Dorsolateral prefrontal cortex (tissue), 122 donors: ENCODE measurements at places on chromosomes 13 and 19.

DNA sequence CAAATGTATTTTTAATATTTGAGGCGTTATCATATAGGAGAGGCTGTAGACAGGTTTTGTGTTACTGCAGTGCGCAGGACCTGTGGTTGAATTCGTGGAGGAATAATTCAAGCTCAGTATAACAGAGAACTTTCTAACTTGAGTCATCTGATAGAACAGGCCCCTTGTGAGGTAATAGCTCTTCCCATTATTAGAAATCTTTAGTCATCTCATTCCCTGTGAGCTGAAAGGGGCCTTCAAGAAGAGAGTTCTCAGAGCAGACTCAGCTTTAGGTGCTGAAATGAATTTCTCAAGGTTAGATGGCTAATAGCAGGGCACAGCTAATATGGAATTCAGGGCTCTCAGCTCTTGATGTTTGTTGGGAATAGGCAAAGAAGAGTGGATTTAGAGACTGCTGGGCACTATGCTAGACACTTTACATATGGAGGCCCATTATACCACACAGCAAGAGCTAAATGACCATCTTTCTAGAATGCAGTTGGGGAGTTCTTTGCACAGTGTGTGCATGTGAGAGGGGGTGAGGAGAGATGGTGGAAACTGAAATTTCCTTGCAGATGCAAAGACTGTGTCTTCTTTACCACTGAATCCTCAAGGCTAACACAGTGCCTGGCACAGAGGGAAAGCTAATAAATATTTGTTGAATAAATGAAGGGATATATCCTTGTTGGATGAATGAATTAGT, 89.5 kb downstream of the DGKH start:
- no peak for DNase-seq

DNA sequence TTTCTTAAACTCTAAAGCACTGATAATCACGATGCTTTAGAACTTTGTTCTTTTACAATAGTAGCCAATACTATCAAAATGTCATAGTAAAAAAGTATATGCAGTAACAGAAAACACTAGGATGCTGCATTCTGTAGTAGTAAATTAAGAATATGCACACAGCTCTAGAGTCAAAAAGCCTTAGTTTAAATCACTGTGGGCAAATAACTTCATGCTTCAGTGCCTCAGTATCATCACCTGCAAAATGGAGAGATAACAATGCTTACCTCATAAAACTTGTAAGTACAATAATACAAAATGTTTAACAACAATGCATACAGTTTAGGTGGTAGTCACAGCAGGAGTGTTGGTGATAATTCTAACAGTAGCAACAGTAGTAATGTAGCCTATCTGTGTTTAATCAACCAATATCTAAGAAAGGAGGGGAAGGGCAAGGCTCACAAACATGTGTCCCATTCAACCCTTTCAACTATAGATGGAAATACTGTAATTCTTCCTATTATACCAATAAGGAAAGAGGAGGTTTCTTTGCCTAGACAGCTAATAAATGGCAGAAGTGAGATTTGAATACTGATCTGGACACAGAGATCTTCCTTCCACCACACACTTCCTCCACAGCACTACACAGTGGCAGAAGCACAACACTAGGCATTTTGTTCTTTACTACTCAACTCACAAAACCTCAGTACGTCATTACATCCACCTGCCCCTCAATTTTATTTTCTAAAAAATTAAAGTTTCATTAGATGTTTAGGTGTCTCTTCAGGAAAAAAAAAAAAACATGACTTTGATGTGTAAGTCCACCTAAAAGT, 4.6 kb downstream of the RBM26 start:
- DNase-seq, result no peak

DNA sequence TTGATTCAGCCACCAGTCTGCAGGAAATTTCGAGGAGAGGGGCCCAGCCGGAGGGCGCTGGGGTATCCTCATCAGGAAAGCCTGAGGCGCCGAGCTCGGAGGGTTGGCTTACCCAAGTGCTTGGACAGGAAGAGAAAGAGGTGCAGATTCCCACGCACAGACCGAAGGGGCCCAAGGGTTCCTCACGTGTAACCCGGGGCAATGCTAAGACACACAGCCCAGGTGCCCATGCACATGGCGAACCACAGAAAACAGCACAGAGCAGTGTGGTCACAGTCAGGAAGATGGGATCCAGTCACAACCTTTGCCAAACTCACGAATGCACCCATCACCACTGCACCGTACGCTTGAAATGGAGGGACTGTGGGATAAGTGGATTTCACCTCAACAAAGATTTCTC, 30.9 kb downstream of the GRTP1 start:
- no peak for DNase-seq

DNA sequence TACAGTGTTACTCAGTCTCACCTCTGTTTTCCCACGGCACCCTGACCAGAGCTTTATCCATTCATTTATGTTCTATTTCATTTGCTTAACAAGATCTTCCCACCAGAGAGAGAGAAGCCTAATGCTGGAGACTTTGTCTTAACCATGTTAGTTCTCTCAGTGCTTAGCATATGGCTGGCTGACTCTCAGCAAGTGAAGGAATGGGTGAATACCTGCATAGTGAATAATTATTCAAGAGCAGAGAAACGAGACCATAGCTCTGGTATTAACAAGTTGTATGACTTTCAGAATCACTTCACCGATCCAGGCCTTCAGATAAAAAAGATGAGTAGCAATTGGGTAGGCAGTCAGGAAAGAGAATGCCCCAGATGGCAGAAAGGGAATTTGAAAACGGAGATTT, 686.3 kb downstream of the LIG4 start:
- no peak for DNase-seq

GRCh38 chr13:96041326-96042110, 11.7 kb downstream of the UGGT2 start:
- no peak for DNase-seq

- DNase-seq, result no peak
Observed at GRCh38 chr13:112627161-112627560, 39.2 kb upstream of the TUBGCP3 start.

- no peak for DNase-seq
Observed at GRCh38 chr19:29876414-29876813, 64.6 kb downstream of the CCNE1 start.

DNA sequence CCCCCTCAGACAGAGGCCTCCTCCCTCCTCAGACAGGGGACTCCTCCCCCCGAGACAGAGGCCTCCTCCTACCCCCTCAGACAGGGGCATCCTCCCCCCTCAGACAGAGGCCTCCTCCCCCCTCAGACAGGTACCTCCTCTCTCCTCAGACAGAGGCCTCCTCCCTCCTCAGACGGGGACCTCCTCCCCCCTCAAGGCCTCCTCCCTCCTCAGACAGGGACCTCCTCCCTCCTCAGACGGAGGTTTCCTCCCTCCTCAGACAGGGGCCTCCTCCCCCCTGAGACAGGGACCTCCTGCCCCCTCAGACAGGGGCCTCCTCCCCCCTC, 13.9 kb downstream of the C3 start:
- DNase-seq, result no peak

DNA sequence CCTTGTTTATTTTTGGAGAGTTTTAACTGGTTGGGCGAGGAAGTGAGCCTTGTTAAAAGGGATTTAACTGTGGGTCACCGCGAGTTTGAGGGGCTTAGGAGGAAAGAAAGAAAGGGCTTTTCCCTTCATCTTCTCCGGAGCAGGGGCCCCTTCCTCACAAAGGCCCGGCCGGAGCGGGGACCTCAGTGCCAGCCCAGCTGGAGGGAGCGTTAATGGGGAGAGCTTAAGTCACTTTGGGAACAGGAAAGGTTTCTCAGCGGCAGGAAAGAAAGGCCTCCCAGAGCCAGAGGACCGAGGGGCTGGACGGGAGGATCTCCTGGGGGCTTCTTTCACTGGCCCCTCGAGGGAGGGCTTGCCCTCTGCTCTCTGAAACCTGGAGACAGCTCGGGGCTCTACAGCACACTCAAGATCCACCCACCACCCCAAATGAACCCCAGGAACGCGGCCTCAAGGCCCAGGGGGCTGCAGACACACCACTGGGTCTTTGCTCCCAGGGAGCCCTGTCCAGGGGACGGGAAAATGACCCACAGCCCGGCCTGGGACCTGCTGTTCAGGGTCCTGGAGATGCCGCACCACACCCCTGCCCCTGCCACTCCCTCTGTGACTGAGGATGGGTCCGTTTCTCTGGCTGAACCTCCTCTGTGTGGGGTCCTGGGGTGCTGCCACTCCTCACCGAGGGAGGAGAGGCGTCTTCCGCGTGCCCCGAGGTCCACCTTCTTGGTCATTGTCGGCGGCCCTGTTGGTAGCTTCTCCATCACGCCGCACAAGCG, 128.3 kb downstream of the URI1 start:
- no peak for DNase-seq

GRCh38 chr13:43389983-43390382, 366.6 kb downstream of the DNAJC15 start:
- DNase-seq, result no peak

GRCh38 chr19:7921967-7922835, 2.1 kb downstream of the SNAPC2 start:
- DNase-seq, result no peak

- DNase-seq, result no peak
Observed at GRCh38 chr13:37403776-37404527, 194.6 kb downstream of the POSTN start.

DNA sequence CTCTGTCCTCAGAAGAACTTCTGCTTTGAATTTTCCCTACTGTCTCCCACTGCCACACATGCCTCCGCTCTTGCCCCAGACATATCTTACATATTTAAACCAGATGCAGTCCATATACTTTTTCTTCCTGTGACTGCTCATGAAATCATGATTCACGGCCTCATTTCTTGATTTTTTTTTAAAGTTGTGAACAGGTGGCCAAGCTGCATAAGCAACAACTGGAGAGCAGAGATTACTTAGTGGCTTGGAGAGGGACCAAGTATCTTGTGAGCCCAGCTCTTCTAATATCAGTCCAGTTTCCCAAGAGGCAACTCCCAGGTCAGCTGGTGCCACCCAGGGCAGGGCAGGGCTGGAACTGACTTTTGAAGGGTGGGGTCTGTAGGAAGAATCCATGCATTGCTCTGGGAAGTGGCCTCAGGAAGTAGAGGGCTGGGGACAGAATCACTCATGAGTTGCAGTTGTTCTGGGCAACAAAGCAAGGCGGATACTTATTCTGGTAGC, 152.4 kb downstream of the LMO7 start:
- no peak for DNase-seq
